Vagina (tissue), 2 donors: ENCODE measurements at places on chromosomes 4 and X.

DNA sequence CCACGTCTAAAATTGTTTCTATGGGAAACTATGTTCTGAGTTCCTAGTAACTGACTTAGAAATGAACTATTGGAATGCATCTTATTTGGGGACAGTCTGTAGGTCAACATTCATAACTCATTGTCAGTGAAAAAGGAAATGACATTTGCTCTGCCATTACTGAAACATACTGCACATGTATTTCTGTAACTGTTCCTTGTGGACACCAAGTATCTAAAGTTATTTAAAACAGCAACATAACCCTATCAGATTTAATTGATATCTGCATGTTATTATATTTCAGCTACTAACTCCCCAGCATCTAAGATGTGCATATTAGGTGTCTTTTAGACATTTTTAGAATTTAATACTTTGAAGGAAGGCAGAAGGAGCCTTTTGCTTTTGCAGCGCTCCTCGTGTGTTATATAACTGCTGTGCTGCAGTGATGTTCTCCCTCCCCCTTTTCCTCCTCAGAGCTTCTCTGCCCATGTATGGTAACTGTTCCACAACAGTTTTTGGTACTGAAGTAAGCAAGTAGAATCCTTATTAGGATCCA is 37.2 kb upstream of the TMEM131L start:
- no peak for DNase-seq

- DNase-seq: no peak
Observed at GRCh38 chrX:13250826-13251580, 68.8 kb downstream of the ATXN3L start.

DNA sequence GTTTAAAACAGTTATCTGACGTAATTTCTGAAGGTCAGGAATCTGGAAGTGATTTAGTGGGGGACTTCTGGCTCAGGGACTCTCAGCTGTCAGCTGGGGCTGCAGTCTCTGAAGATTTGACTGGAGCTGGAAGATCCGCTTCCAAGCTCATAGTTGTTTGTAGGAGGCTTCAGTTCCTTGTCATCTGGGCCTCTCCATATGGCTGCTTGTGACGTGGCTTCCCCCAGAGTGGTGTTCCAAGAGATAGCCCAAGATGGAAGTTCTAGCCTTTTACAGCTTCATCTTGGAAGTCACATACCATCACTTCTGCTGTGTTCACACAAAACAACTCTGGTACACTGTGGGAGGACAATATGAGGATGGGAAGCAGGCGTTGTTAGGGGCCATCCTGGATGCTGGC is 2.1 kb downstream of the MPC1L start:
- DNase-seq: no peak

DNA sequence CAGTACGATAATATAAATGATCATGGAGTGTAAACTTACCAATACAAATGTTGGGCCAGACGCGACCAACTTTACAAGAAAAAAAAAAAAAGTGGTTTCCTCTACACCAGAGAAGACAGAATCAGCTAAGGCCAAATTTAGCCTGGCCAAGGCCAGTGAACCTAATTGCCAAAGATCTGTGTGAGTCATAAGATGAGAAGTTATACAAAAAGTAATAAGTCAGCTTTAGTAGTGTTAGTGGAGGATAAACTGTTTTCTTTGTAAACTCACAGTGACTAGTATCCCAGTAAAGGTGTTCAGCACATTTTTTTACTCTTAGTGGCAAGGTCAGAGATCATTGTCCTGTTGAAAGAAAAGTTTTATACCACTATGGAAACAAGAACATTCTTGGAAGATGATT is 531.4 kb upstream of the TECRL start:
- no peak for DNase-seq

GRCh38 chr4:87132035-87132434 is 88.4 kb downstream of the KLHL8 start:
- DNase-seq: no peak

DNA sequence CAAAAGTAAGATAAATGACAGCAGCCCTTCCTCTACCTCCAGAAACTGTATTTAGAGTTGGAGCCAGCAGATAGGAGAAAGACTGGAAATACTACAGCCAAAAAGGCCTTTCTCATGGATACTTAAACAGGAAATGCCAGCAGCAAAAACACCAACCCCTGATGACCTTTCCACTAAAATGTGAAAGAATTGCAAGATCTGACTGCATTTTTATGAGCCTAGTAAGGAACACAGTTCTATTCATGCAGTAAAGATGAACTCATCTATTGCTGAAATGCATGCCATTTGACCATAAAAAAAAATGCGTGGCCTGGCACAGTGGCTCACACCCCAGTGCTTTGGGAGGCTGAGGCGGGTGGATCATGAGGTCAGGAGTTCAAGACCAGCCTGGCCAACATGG is 19.9 kb downstream of the ABCG2 start:
- DNase-seq: no peak

DNA sequence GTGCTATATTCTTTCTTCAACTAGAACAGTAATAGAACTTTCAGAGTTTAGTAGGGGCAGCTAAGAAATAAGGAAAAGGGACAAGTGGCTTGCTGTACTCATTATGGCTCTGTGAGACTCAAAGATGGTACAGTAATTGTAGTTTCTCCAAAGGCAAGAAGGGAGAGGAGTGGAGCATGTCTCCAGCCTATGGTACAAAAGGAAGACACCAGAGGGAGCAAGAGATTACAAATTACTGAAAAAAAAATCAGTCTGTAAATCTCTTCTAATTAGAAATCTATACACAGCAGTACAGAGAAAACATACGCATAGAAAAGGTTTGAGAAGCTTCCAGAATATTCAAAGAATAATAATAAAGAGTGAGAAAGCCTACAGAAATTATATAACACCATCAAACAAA is 61.4 kb downstream of the KLHL4 start:
- no peak for DNase-seq

GRCh38 chr4:77564231-77564630 is 41.4 kb upstream of the CXCL13 start:
- DNase-seq: no peak

- DNase-seq: no peak
Observed at GRCh38 chr4:87180767-87181166, 39.7 kb downstream of the KLHL8 start.

GRCh38 chrX:49183701-49184281 is 2.4 kb downstream of the PRICKLE3 start:
- no peak for DNase-seq

GRCh38 chrX:140764401-140764919 is 54.9 kb downstream of the LINC00632 start:
- DNase-seq: no peak

DNA sequence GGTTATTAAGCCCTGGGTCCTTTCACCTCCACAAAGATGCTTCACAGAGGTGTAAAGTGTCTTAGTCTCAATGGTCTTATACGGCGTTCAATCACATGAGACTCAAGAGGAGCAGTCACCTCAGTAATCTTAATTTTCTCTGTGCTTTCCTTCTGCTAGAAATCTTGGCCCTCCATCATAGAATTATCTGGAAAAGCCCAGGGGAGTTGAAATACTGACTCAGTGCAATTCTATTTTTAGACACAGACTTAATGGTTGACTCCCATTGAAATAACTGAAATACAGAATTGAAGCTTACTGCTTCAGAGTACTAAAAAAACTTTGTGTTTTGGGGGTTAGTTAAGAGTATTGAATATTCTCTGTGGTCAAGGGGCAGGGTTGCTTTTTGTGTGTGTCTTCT is 94.5 kb upstream of the IL15 start:
- no peak for DNase-seq

GRCh38 chr4:179196511-179196910 is 1754.3 kb upstream of the AGA start:
- DNase-seq: no peak

DNA sequence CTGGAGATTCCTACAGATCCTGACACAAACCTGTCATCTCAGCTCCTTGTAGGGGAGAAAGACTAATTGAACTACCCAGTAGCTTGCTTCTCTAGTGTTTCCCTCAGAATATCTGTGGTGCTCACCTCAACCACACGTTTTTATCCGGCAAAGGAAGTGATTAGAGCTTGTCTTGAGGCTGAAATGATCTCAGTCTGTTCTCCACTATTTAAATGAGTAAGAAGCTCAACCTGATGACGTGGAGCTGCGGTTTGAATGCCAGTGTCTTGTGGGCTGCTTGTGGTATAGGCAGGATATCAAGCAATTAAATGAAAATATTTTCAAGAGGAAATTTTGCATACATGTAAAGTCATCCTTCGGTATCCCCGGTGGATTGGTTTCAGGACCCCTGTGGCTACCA is 270.2 kb downstream of the TLL1 start:
- no peak for DNase-seq

DNA sequence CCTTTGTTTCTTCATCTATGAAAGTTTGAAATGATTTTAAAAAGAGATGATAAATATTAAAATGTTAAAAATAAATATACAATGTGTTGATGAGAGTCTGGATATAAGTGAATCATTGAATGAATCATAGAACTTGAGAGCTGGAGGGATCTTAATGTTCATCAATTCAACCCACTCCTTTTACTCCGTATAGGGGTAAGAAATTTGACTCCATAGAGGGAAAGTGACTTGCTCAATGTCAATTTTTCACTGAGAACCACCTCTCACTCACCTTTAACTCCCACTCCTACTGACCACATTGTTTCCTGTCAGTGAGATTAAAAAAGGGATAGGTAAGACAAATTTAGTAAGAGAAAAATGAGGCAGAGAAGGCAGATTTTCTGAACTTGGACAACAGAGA is 557.2 kb upstream of the GRIA3 start:
- no peak for DNase-seq

- no peak for DNase-seq
Observed at GRCh38 chrX:121570072-121570841, 522.8 kb downstream of the GLUD2 start.

GRCh38 chrX:78979789-78980464 is 34.7 kb downstream of the P2RY10 start:
- no peak for DNase-seq

DNA sequence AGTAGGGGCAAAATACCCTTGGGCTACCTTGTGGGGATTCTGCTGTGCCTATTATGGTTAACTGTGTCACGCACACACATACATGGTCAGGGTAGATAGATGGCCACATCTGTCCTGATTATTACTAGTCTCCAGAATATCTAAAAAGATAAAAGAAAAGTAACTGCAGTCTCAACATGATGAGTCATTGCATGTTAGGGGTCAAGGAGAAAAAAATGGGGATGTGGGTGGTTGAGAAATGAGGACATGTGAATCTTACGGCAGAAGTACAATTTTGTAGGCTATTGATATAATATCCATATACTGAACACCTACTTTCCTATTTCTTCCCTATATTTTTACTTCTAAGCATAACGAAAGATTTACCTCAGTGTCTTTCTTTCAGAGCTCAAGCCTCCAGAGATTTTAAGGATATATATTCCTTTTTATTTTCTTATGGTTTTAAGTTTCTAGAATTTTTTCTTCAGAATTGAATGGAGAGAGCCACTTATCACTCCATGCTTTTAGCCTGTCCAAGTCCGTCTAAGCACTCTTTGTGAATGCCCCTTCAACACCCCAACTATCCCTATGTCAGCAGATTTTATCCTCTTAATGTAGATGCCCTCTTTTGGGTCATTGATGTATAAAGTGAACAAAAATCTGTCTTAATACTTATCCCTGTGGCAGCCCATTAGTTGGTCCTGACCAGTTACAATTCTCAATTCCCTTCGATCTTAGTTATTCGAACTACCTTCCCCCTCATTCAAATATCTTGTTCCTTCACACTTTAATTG is 642.2 kb downstream of the IQCM start:
- DNase-seq: no peak

DNA sequence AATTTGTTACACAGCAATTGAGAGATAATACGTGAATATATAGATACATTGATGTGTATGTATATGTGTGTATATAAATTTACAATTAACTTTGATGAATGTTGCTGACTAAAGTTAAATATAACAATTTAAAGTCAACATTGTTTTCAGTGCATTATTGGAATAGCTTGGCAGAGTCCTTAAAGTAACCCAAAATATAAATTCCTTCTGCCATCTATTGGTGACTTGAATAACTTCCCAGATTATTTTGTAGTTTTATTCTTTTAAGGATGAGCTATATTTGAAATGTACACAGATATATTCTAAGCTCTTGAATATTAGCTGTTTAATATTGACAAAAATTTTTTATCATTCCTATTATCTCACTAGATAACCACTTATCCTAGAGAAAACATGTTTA is 298.2 kb upstream of the FSTL5 start:
- no peak for DNase-seq

- no peak for DNase-seq
Observed at GRCh38 chrX:121569609-121570008, 522.2 kb downstream of the GLUD2 start.

GRCh38 chr4:35038845-35039244 is 1205.5 kb downstream of the ARAP2 start:
- DNase-seq: no peak

DNA sequence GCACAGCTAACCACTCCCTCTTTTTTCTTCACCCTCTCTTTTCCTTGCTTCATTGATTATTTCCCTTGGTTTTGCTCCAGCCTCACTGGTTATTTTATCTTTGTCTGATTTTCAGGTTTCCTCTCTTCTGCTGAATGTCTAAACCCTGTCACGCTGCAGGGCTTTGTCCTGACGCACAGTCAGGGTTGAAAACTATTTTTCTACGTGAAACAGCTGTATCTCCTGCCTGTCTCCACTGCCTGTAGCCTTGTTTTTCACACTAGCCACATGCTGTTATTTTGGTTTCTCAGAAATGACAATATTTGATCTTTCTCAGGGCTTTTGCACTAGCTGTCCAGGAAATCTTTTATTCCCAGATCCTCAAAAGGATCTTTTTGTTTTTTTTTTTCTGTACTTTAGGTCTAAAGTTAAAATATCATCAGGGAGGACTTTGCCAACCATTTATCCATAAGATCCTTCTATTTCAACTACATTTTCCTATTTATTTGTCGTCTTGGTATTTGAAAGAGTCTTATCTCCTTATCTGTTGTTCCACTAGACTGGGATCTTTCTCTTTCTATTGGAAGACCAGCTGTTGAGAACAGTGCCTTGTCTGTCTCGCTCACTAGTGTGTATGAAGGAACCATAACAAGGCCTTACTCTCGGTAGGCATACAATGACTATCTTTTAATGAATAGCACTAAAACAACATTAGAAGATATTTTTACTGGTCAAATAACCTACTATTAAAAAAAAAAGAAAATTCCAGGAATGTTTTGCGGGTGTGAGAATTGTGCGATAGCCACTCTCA is 164.3 kb downstream of the PDHA2 start:
- no peak for DNase-seq

GRCh38 chr4:56652196-56652595 is 28.9 kb downstream of the HOPX start:
- DNase-seq: no peak
